T-helper 2 cell (primary cell): ENCODE measurements at places on chromosomes 11 and 22.
A peak's percentile ranks its signal among the peaks of the same experiment; 100 is the strongest.

GRCh38 chr22:42180349-42180842 is 49.8 kb upstream of the CYP2D6 start:
- DNase-seq, result peak; percentile 71

- no peak for DNase-seq
These were observed 2.3 kb upstream of the APLNR start for GRCh38 chr11:57239348-57239747.

- DNase-seq, result no peak
These were observed 58.8 kb downstream of the EHF start for GRCh38 chr11:34679681-34680080.

- no peak for DNase-seq
These were observed 119.8 kb downstream of the KCNQ1OT1 start for GRCh38 chr11:2580061-2580421.

GRCh38 chr11:57417056-57417455 is 9.9 kb downstream of the SLC43A3 start:
- DNase-seq, result no peak
